ENCODE measurements at places on chromosomes 3 and 15. TPM values are rescaled to one million over a fixed set of nuclear protein-coding genes. Genes with fewer than 3 reads are reported as not detected.

GRCh38 chr3:118110211-118110610 lies 924.4 kb downstream of the IGSF11 start:
- no peak for DNase-seq
- H3K27ac ChIP-seq, result no peak overlapping the region
- no peaks in the 10 kb centered on the region for H3K4me1 ChIP-seq
- H3K4me3 ChIP-seq, result no peak overlapping the region
- H3K27me3 ChIP-seq, result no peaks in the 10 kb centered on the region

- H3K27me3 ChIP-seq, result no peaks in the 10 kb centered on the region
- peak overlapping the region; percentile 67 for H3K27ac ChIP-seq
- peaks cover 55% of the 10 kb centered on the region for H3K4me1 ChIP-seq
- H3K36me3 ChIP-seq, result peaks cover 3% of the 10 kb centered on the region
These were observed 30.1 kb upstream of the NANOGP8 start for GRCh38 chr15:35115155-35115725.

GRCh38 chr3:181892848-181893247 lies 181.1 kb downstream of the SOX2 start:
- H3K36me3 ChIP-seq, result no peaks in the 10 kb centered on the region
- no peak for DNase-seq
- no peak overlapping the region for H3K27ac ChIP-seq
- H3K27me3 ChIP-seq, result no peaks in the 10 kb centered on the region
- H3K4me1 ChIP-seq, result no peaks in the 10 kb centered on the region

DNA sequence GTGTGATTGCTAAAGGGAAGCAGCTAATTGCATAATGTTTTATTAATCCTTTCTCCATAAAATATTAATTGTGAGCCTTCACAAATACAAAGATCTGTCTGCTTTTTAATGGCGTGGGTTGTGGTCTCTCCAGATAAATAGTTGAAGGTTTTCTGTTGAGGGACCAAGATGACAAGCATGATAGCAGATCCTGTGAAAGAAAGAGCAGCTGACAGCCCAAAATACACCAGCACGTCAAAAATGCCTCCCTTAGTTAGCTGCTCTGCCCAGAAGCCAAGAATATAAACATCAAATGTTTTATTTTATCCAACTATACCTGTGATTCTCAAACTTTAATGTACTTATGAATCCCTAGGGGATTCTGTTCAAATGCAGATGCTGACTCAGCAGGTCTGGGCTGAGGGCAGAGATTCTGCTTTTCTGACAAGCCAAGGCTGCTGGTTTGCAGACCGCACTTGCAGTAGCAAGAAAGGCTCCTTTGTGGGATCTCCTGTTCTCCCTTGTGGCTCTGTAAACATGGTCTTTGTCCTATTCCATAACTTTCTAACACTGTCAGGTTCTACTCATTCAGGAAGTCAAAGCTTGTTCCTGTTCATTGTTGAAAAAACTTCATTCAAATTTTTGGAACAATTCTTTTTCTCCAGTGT lies 119.1 kb upstream of the SLC25A36 start:
- H3K4me3 ChIP-seq, result no peak overlapping the region
- H3K36me3 ChIP-seq, result no peaks in the 10 kb centered on the region
- DNase-seq, result no peak
- no peak overlapping the region for H3K27ac ChIP-seq
- peaks cover 16% of the 10 kb centered on the region for H3K27me3 ChIP-seq

GRCh38 chr3:100042166-100042981 lies 71.9 kb downstream of the FILIP1L start:
- no peaks in the 10 kb centered on the region for H3K27me3 ChIP-seq
- H3K4me3 ChIP-seq, result no peak overlapping the region
- H3K36me3 ChIP-seq, result no peaks in the 10 kb centered on the region

GRCh38 chr3:104519468-104520227 lies 847.1 kb upstream of the ALCAM start:
- peaks cover 9% of the 10 kb centered on the region for H3K4me1 ChIP-seq
- DNase-seq, result no peak
- H3K4me3 ChIP-seq, result no peak overlapping the region
- H3K36me3 ChIP-seq, result no peaks in the 10 kb centered on the region

DNA sequence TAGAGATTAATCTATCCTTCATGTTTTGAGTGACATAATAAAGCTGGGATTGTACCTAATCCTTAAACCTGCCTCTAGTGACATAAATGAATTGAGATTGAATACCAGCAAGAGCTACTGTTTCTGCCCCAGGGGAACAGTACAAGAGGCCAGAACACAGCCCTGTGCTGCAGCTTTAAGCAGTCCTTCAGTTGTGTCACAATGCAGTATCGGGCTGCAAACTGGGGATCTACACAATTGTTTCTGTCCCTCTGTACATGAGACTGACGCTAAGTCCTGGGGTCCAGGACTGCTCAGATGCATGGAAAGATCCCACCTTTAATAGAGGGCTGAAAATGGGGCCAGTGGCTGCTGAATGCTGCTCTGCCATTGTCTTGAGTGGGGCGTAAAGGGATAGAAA lies 87.5 kb downstream of the MINAR1 start:
- no peak for DNase-seq
- H3K27ac ChIP-seq, result no peak overlapping the region
- no peak overlapping the region for H3K4me3 ChIP-seq
- H3K4me1 ChIP-seq, result no peaks in the 10 kb centered on the region
- peaks cover 5% of the 10 kb centered on the region for H3K27me3 ChIP-seq

- no peak overlapping the region for H3K27ac ChIP-seq
- peaks cover 19% of the 10 kb centered on the region for H3K4me1 ChIP-seq
- H3K36me3 ChIP-seq, result no peaks in the 10 kb centered on the region
- no peak overlapping the region for H3K4me3 ChIP-seq
These were observed 27.9 kb upstream of the IL1RAP start for GRCh38 chr3:190485830-190486532.

DNA sequence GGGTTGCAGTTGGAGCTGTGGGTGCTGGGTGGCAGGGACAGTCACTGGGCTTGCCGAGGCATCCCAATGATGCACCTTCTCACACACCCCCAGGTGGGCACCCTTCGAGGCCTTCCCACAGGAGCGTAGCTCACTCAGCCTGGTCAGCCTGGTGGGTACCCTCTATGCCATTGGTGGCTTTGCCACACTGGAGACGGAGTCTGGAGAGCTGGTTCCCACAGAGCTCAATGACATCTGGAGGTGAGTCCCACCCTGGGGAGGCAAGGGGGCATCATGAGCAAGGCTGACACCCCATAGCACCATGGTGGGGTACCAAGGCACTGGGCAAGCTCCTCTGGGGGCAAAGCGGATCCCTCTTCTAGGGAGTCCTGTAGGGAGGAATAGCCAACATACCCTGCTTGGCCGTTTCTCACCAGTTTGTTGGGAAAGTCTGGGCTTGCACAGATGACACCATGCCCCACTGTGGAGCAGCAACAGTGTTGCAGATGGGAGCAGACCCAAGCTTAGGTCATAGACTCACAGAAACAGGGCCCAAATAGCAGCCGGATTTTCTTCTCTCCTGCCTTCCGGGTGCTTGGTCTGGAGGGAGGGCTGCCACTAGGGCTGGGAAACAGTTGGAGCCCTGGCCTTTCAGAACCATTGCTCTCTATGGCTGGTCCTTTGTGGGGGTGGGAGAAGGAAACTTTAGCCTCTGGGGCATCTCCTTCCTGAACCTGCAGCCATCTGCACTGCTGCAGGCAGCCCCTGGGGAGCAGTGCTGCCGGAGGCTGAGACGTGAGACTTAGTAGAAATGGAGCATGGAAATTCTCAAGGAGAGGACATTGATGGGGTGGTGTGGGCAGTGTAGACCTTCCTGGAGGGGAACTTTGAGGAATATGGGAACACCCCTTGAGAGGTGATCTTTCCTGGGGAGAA lies 5.7 kb downstream of the KLHL40 start:
- H3K4me3 ChIP-seq, result no peak overlapping the region
- no peaks in the 10 kb centered on the region for H3K4me1 ChIP-seq

DNA sequence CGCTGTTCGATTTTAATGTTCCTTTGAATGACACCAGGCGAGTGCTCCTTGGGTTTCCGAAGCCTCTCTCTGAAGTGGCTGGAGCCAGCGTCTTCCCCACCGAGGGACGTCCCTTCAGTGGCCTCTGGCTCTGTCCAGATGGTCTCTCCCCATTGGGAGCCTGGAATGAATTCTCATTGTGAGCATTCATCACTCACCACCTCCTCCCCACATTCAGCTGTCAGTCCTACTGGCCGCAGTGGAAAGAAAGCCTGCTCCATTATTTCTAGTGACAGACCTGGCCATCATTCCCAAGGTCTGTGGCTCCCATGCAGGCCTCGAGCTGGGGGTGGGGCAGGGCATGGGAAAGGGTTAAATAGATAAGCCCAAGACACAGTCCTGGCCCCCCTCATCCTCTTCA lies 35.2 kb downstream of the ZNF710 start:
- no peaks in the 10 kb centered on the region for H3K36me3 ChIP-seq
- no peak overlapping the region for H3K4me3 ChIP-seq
- peaks cover 61% of the 10 kb centered on the region for H3K4me1 ChIP-seq
- no peaks in the 10 kb centered on the region for H3K27me3 ChIP-seq
- peak overlapping the region; percentile 41 for H3K27ac ChIP-seq

GRCh38 chr3:188164248-188164687 lies 10.3 kb downstream of the LPP start:
- no peaks in the 10 kb centered on the region for H3K36me3 ChIP-seq
- no peak for DNase-seq
- H3K4me1 ChIP-seq, result peaks cover 10% of the 10 kb centered on the region
- H3K27me3 ChIP-seq, result no peaks in the 10 kb centered on the region
- no peak overlapping the region for H3K4me3 ChIP-seq

DNA sequence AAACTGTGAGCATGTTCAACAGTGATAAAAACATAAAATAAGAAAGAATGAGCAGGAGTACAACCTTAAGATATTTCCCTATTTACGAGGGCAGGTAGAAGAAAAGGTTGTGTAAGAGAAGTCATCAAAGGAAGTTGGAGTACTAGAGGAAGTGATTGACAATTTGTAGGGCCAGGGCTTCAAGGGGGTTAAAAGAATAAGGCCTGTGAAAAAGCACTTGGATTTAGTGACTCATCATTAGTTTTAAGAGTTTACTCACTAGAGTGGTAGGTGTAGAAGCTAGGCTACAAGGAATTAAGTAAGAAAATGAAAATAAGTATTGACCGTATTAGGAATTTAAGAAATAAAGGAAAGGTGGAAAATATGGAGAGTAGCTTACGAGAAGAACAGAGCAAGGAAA lies 23.6 kb downstream of the KCNMB3 start:
- H3K27ac ChIP-seq, result peak overlapping the region; percentile 58
- peaks cover 34% of the 10 kb centered on the region for H3K36me3 ChIP-seq
- no peak for DNase-seq
- no peaks in the 10 kb centered on the region for H3K27me3 ChIP-seq

DNA sequence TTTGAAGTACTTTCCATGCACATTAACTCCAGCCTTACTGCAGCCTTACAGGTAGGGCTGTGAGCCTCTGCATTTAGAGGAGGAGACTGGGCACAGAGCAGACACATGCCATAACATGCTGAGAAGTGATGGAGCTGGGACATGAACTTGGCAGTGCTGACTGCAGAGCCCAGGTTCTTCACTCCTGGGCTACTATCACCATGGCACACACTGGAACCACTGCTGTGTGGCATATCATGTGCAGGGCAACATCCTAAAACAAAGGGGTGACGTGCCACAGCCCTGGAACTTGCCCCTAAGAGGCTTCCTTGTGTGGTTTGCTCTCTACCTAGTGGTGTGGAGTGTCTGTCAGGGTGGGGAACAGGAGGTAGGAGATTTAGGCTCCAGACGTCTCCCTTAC lies 25.4 kb downstream of the EHD4 start:
- peaks cover 67% of the 10 kb centered on the region for H3K4me1 ChIP-seq
- peak overlapping the region; percentile 97 for H3K27ac ChIP-seq
- no peak for DNase-seq
- H3K27me3 ChIP-seq, result no peaks in the 10 kb centered on the region
- no peak overlapping the region for H3K4me3 ChIP-seq

Gene RHOV
- total RNA-seq, result 3.4 TPM

Gene CD200
- total RNA-seq, result 25.7 TPM

Gene MCTP2
- 13.3 TPM for total RNA-seq

Gene RARRES1
- 51.9 TPM for total RNA-seq

Gene SLC24A5
- total RNA-seq, result not detected

Gene TEX9
- total RNA-seq, result 22.8 TPM

Gene CCDC32
- 27.2 TPM for total RNA-seq

Gene SUCLG2
- 35.9 TPM for total RNA-seq
